ENCODE measurements at places on chromosomes 2 and 18.

GRCh38 chr2:119699016-119699606, 20.1 kb downstream of the TMEM177 start:
- no peak for DNase-seq

DNA sequence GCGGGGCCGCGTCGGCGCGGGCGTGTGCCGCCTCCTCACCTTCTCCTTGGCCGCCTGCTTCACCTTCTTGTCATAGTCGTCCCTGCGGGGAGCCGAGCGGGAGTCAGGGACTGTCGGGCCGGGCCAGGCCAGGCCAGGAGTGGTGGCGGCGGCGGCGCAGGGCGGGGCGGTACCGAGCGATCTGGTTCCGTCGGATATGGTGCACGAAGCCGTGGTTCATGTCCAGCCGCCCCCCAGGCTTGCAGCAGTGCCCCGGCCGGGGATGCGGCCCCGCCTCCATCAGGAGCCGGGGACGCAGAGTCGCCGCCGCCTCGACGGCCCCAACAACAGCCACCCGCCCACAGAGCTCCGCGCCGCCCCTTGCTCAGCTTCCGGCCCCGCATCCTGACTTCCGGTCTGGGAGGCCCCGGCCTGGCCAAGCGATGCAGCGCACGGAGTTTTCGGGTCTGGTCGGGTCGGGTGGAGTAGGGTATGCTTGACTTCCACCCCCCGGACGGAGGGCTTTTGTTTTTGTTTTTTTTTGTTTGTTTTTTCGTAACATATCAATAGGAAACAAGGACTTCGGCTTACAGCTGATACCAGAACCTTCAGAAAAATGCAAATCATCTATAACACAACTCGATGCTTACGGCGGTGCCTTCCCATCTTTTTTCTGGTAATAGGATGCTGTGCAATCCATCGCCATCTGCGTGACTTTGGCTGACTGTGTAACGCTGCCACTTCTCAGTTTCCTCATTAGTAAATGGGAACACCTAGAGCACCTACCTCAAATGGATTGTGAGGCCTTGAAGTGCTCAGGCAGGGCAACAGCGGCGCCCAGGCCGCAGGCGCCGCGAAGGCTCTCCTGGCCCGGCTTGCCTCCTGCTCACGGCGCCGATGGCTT, at the start of gene C2orf68:
Gene C2orf68, minus strand, starts transcription at position 362 of the 883 bp plus-strand sequence. Its CDS starts 82 bp downstream, at position 280.
- peak; percentile 71 for DNase-seq

GRCh38 chr2:190950566-190950991, 63.4 kb downstream of the STAT1 start:
- DNase-seq, result no peak

- DNase-seq, result no peak
Observed at GRCh38 chr18:36325846-36326245, 28.3 kb downstream of the FHOD3 start.

- no peak for DNase-seq
Observed at GRCh38 chr2:199869227-199869541, 18.2 kb upstream of the FTCDNL1 start.

- DNase-seq, result no peak
Observed at GRCh38 chr2:232260075-232260474, 118.5 kb upstream of the ALPP start.

GRCh38 chr2:80149991-80150390, 154.6 kb downstream of the LRRTM1 start:
- DNase-seq, result no peak

DNA sequence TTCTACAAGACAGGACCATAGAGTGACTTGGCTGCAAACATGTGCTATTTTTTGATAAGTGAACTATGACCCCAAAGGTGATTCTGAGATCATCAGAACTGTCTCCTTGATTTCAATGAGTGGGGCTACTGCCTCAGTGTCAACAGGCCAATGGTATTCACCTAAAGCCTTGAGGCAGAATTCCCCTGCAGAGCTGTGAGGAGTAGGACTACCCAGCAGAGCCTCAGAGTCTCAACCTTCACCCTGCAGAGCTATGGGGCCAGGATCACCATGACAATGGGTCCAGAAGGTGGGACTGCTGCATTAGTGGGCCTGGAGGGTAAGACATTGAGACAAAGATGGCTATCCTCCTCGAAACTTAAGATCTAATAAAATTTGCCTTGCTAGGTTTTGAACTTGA, 1668.2 kb upstream of the SLC39A10 start:
- DNase-seq, result no peak

GRCh38 chr18:48666613-48667012, 127.8 kb downstream of the CTIF start:
- DNase-seq, result no peak

DNA sequence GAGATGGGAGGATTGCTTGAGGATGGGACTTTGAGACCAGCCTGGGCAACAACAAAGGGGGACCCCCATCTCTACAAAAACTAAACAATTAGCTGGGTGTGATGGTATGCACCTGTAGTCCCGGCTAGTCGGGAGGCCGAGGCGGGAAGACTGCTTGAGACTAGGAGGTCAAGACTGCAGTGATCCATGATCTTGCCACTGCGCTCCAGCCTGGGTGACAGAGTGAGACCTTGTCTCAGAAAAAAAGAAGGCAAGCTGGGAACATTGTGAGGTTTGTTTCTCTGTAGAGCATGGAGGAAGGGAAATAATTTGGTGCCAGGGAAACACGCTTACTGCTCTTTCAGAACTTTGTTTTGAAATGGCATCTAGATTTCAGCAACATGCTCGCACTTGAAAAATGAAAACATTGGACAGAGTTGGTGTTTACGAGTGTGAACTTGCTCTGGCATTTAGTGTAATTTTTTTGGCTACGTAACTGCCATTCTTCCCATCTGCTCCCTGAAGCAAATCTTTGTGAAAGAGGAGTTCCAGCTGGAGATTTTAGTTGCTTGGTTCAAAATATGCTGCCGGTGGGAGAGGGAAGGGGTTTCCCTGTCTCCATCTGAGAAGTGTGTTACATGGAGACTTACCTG, 125.6 kb upstream of the DLX2 start:
- DNase-seq, result no peak

GRCh38 chr2:231685349-231686191, 22.8 kb upstream of the PTMA start:
- DNase-seq, result no peak

DNA sequence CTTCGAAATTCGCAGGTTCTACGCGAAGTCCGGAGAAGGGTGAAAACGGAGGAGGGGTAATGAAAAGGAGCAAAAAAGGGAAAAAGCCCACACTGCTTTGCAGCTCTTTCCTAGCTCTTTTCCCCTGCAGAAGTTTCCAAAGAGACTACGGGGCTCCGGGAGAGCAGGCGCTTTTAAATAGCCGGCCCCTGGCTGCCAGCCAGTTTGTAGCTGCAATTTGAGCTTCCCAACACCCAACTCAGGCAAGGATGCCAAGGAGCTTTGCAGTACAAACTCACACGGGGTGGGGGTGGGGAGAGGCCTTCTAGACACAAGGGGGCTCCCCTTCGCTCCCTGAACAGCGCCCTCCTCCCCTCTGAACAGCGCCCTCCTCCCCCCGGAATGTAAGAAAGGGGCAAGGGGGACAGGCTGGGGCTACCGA, at the start of gene IGFBP5:
Gene IGFBP5, minus strand, starts transcription at position 149 of the 421 bp plus-strand sequence. CDS start 774 bp downstream, outside the sequence.
- DNase-seq, result no peak

DNA sequence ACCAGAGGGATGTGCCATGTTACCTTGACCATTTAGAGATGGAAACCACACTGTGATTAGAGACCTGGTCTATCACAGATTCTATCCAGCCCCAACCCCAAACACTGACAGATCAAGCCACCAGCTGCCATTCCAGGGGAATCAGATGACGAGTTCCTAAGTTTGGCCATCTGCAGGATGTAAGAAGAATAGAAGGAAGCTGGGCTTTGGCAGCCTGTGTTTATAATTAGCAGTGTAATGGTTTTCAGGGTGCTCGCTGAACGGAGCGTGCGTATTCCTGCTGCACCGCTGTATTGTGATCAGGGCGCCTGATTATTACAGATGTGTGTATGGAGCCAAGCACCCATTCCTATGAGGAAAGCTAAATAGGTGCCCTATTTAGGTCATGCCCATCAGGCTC, 138.1 kb downstream of the LRRC30 start:
- no peak for DNase-seq

DNA sequence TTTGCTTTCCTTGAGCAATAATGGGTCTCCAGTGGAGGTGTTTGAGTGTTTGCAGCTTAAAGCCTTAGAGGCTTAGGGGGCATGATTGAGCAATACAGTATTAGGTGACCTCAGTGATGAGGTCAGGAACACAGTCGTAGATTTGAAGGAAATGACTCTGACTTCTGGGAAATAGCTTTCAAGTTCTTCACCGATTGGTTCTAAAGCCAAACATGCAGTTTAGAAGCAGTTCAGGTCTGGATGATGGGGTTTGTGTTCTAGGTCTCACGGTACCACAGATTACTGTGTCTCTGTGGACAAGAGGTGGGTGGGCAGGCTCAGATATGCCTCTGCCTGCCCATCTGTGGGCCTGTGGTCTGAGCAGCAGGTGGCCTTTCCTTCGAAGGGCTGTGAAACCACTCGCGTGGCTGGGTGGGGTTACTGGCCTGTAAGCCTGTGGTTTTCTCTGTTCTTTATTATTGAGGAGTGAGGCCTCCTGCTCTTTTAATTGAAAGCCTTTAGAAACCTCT, 7.8 kb downstream of the MTHFD2 start:
- no peak for DNase-seq

- DNase-seq, result no peak
Observed at GRCh38 chr2:18656048-18656447, 66.7 kb upstream of the NT5C1B start.

GRCh38 chr2:12068796-12069538, 322.5 kb downstream of the LPIN1 start:
- no peak for DNase-seq

DNA sequence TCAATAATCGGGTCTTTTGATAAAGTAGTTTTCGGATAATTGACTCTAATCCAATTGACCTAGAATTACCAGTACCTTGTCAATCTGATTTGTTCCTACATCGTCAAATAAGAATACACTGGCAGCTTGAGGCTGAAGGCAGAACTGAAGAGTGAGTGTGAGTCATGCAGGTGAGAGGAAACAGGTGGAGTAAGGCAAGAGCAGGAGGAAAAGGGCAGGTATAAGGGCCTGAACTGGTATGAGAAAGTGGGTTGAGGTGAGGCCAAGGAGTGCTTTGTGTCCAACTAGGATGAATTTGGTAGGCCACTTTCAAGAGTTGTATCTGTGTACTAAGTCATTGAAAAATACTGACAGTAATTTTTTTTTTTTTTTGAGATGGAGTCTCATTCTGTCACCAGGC, 186.0 kb downstream of the ZNF385B start:
- DNase-seq, result no peak

- no peak for DNase-seq
Observed at GRCh38 chr2:114814355-114814754, 371.9 kb downstream of the DPP10 start.

DNA sequence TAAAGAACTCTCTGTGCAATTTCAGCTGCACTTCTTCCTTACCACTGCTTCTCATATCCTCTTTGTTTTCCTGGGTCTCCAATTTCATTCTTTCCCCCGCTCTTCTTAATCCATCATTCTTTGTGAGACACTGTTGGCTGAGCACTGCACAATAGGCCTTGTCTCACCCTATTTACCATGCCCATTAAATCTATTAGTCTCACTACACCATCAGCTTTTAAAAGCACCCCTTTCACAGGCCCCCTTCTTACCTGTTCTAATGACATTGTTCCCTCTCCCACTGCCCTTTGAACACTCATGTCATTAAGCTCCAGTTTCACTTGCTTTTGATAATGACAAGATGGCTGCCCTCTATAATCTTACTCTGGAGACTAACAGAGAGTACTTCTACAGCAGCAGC, 404.1 kb upstream of the ACVR2A start:
- no peak for DNase-seq

DNA sequence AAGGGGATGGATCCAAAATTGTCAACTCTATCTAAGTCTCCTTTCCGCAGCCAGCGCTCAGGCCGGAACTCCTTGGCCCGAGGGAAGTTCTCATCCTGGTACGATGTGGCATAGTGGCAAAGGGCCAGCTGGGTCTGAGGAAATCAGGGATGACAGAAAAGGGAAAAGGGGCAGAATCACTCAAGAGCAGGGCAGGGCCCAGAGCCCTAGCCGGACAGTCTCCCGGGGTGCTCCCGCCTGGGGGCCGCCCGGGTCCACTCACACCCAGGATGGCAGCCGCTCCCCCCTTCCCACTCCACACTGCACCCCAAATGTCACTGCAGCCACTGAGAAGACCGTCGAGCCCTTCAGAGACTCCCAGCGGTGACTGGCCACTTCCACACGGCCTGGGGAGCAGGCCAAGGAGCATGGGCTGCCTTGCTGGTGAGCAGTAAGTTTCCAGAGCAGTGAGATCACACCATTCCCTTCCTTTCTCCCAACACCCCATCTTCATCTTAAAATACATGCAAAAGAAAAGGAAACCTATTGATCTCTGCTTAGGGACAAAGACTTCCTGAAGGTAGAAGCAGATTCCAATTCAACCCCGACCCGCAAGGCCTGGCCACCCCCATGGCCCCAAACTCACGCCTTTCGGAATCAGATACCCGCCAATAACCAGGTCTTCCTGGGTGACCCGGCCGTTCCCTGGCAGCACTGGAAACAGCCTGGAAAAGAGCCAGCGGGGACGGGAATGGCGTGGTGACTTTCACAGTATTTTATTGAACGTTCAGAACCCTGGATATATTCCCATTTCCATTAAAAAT, 26.7 kb downstream of the CYP27C1 start:
- no peak for DNase-seq

DNA sequence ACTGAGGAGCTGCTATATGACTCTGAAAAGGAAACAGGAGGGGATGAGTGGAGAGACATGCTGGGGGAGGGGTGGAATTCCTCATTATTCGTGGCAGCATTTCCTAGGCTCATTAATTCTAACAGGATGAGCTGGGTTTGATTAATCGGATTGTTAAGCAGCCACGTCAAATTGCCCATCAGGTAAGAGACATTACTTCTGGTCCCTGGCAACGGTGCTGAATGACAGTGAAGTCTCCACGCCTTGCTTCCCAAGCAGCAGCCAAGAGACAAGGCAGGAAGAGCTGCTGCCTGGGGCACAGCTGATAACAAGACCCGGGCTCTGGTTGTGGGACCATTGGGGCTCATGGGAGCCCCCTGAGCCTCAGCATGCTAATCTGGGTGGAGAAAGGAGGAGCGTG, 86.6 kb downstream of the MARCHF4 start:
- no peak for DNase-seq

DNA sequence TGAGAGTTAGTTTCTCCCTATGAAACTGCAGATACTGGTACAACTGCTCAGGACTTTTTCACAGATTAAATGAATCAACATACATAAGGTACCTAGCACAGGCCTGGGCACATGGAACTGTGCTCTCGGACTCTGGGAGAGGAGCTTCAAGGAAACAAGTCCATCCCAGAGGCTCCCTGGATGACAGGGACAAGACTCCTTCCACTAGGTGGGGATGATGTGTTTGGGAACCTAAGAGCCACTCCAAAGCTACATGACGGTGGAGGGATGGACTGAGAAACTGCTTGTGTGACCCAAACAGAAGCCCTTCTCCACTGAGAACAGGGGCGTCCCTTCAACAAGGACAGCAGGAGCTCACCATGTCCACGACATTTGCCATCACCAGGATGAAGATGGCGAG, 37.1 kb downstream of the CENPO start:
- DNase-seq, result no peak
